ENCODE measurements at places on chromosomes 5 and 9.

GRCh38 chr9:81396528-81396927, 292.8 kb downstream of the TLE1 start:
- DNase-seq: no peak

DNA sequence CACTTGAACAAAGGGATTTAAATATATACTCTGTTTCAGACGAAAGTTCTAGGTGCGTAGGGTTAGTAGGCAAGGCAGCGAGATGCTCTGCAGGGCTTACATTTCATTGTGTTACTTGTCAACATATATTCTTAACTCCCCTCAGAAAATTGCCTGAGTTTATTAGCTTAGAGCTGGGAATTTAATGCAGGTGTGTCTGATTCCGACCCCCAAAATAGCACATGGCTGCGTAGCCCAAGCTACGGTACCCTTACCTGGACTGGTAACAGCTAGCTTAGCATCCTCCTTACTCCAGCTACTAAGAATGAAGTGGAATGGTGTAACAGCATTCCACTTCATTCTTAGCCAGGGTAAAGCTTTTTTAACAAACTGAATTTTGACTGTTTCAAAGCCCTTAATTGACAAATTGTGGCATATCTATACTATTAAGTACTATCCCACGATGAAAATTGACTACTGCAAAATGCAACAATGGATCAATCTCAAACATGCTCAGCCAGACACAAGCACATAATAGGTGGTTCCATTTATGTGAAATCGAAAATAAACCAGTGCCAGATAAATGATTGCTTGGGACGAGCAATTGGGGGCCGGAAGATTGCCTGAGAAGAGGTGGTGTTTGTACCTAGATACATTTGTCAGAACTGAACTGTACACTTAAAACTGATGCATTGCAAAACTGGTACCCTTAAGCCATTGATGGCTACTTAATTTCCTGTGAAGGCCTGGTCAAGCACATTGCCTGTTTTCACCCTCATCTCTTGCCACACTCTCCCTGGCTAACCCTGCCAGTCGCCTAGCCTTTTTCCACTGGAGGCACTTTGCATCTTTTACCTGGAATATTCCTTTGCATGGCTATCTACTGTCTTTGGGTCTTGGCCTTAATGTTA, 3.0 kb upstream of the FGF18 start:
- DNase-seq: no peak

- no peak for DNase-seq
These were observed 53.6 kb downstream of the CWC27 start for GRCh38 chr5:64822320-64822719.

DNA sequence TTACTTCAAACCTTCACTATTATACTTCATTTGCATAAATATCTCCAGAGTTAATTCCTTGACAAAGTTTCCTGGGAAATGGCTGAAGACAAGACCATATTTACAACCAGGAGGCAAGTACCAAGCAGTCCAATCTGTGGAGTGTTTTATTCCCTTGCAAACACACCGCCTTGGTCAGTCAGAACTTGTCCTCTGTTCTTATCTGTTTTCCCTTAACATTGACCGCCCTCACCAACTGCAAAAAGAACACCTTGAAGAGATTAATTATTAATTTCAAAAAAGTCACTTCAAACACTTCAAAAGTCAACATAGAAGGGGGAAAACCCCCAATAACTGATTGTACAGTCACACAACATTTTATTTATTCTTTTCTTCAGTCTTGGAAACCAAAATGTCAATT, 269.0 kb upstream of the RGMB start:
- DNase-seq: no peak

DNA sequence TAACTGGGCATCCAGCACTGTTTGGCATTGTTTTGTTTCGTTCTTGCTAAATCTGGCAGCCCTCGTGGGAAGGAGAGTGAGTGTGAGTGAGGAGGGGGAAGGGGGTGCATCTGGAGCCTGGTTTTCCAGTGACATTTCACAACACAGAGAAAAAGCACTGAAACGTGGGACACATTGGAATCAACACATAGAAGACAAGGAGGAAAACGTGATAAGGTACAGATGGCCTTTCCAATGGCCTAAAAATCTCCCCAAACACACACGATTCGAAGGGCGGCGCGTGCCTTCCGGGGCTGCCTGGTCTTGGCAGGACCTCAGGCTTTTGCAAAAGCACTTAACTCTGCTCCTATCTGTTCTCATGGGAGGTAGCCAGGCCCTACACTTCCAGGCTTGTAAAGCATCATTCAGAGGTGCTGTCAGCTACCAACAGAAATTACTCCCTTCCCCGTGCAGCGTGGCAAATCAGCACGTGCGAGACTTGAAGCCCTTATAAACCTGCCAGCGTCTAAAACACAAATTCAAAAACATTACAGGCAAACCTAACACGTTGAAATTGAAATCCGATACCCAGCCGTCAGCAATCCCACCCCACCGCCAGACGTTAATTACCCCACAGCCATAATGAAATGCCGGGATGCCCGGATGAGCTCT, 129.4 kb downstream of the OLFM1 start:
- no peak for DNase-seq

GRCh38 chr9:95788021-95788420, 87.5 kb upstream of the ERCC6L2 start:
- DNase-seq: no peak

DNA sequence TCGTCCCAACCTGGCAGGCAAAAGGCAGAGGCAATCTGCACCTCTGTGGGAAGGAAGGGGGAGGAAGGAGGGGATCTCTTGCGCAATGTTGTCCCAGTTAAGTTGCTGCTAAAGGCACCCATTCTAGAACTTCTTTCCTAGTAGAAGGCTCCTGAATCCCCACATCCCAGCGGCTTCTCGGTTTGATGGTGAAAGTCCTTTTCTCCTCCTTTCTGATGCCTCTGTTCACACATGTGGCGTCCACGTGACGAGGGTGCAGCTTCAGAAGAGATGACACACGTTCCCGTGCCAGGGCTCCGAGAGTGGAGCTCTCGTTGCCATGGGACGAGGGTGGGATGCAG, 96.9 kb upstream of the FCN2 start:
- DNase-seq: no peak

- no peak for DNase-seq
These were observed 28.0 kb downstream of the MARCHF3 start for GRCh38 chr5:127002390-127002789.

- DNase-seq: no peak
These were observed 18.2 kb upstream of the ZNF618 start for GRCh38 chr9:113857875-113858274.

GRCh38 chr9:94758880-94759279, 32.4 kb downstream of the AOPEP start:
- no peak for DNase-seq

DNA sequence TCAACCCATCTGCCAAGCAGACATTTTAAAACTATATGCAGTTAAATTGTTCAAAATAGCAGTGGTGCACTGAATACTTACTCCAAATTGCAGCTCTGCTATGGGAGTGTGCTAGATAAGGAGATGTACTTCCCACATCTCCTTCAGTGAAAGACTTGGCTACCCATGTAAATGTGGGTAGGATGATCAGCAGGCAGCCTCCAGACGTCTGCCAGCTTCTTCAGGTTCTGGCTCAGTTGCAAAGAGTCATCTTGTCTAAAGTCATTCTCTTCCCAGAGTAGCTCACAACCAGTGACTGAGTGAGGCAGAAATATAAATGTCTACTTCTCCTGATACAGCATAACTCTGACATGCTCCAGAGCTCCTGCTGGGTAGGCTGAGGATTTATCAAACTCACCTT, 1050.0 kb upstream of the CDH10 start:
- DNase-seq: no peak

DNA sequence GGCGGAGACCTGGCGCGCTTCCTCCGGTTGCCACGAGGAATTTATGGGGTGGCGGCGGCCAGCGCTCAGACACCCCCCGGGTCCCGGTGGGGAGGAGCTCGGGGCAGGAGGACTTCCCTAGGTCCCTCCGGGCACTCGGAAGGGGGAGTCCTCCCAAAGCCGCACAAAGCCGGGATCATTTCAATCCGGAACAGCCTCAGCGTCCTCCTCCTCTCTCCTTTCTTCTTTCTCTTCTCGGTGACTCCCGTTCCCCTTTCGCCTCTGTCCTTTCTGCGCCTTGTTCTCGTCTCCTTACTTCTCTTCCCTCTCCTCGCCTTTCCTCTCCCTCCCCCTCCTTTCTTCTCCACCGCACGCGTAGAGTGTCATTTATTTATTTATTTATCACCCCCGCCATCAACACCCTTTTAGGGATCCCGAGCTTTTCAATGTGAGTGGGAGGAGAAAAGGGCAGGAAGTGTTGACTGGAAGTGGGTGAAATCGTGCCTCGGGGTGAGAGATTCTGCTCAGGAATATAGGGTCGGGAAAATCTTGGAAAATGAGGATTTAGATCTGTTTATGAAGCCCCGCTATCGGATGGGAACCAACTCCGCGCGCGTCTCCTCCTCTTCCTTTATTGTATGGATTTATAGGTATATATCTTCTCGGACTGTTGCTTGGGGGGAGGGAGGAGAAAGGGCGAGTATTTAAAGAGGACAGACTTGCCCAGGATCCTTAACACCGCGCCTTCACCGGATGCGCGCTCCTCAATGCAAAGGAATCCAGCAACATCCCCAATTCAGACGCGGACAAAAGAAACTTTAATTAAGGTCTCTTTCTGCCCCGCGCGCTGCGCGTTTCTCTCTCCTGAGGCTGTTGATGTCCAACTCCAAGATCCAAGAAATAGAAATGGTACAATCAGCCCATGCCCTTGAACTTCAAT, 2.0 kb upstream of the ZNF462 start:
- no peak for DNase-seq

DNA sequence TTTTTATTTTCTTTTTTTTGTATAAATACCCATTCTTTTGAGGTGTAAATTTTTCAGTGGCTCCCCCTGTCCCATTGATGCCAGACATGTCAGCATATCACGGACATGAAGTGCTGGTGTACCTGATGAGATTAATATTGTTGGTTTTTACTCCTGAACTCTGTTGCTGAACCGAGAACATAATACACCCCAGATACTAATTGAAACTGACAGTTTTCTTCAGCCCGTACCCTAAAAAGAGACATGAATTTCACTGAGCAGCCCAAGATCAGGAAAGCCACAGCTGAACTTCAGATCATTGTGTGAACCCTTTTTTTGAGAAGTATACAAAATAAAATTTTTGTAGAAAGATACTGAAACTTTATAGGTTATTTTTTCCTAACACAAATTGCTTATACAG, 75.7 kb downstream of the PRDM9 start:
- no peak for DNase-seq

GRCh38 chr9:87684627-87685219, 41.2 kb upstream of the CTSL start:
- no peak for DNase-seq

- no peak for DNase-seq
These were observed 715 bp upstream of the RPS6 start for GRCh38 chr9:19380826-19381075.
